ENCODE measurements at places on chromosomes 3 and 15.

GRCh38 chr3:39170461-39170860 lies 17.1 kb upstream of the CSRNP1 start:
- DNase-seq, result no peak

DNA sequence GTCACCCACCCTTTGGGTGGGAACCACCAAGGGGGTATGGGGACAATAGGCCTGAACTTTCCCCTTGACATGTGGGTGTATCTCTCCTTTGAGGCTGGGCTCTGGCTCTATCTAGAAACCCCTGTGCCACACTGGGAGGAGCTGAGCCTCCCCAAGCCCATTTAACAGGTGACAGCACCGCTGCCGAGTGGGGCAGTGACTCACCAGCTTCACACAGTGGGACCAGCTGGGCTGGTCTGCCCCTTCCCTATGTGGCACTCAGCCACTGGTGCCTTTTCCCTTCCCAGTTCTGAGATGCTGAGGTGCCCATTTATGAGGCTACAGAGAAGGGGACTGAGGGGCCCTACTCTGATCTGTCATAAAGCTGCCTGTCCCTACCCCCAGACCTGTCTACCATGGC lies 5.1 kb downstream of the PSTPIP1 start:
- no peak for DNase-seq

DNA sequence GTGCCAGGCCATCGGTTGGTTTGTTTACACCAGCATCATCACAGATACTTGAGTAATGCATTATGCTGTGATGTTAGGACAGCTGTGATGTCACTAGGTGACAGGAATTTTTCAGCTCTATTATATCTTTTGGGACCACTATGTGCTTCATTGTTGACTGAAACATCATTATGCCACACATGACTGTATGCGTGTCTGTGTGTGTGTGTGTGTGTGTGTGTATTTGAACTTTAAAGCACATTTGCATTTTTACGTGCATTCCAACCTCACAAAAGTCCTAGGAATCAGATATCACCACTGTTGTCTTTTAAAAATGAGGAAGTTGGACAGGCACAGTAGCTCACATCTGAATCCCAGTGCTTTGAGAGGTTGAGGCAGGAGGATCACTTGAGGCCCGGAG lies 223.0 kb downstream of the TBL1XR1 start:
- DNase-seq, result no peak

DNA sequence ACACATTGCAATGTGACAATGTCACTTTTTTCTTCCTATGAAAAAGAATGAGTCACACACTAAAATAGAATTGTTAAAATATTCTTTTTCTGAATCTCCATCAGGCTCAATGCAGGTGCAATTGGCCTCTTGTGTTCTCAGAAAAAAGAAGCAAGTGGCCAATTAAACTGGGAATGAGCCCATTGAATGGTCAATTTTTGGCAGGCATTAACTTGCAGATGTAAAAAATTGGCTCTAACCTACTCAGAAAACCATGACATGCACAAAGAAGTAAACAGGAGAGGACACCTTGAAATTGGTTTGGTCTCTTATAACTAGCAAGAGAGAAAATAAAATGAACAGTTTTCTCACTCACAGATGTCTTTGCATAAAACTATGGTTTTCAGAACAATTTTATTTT lies 820.8 kb downstream of the TBL1XR1 start:
- DNase-seq, result no peak

DNA sequence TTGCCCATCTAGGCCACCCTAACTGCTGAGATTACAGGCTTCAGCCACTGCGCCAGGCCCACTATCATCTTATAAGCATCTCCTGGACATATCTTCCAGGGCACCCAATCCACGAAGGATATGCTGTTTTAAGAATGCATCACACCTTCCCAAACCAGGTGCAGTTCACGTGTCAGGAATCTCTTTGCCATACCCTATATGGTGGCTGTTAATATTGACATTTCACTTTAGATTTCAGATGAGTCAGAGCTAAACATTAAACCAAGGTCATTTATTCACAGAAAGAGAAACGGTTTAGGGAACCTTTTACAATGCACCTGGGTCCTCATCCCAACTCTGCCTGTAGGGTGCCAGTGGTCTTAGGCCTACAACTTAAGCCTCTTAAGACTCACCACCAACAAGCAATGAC lies 85.7 kb downstream of the TBL1XR1 start:
- no peak for DNase-seq

- DNase-seq, result no peak
Observed at GRCh38 chr3:58387650-58388546, 45.7 kb downstream of the PDHB start.

- no peak for DNase-seq
Observed at GRCh38 chr3:140468407-140468806, 209.5 kb upstream of the TRIM42 start.

- no peak for DNase-seq
Observed at GRCh38 chr3:146221276-146221675, 29.6 kb downstream of the PLSCR4 start.

GRCh38 chr3:155046935-155047334 lies 33.2 kb upstream of the MME start:
- no peak for DNase-seq
